ENCODE measurements at places on chromosomes 11 and 22.

- no peak for DNase-seq
Observed at GRCh38 chr11:774873-775592, 2.3 kb downstream of the GATD1 start.

DNA sequence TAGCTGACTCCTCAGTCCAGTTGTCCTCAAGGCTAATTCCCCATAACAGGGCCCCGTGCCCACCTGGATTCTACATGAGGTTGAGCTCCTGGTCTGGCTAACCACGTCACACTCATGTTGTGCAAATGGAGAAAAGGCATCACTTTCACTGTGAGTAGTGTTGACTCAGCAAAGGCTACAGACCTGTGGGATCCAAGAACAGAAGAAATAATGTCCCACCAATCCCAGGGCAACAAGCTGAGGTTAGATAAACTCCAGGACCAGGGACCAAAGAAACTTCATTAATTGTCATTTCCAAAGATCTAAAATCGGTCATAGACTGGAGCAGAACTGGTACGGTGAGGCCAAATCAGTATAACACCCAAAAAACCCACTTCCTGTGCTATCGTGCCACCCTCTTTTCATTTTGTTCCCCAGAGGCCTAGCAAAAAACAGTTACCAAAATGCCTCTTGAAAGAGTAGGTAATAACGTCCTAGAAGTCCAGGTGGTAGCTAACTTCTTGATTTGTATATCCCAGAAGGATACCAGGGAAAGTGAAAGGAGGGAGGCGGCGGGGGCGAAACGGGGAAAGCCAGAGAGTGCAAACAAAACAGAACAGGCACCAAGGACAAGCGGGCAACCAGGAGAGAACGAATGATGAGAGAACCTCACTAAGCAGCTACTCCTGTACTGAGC lies 1.4 kb downstream of the PCSK7 start:
- DNase-seq = no peak

GRCh38 chr11:64848826-64849597 lies 4.6 kb upstream of the CDC42BPG start:
- DNase-seq = no peak

DNA sequence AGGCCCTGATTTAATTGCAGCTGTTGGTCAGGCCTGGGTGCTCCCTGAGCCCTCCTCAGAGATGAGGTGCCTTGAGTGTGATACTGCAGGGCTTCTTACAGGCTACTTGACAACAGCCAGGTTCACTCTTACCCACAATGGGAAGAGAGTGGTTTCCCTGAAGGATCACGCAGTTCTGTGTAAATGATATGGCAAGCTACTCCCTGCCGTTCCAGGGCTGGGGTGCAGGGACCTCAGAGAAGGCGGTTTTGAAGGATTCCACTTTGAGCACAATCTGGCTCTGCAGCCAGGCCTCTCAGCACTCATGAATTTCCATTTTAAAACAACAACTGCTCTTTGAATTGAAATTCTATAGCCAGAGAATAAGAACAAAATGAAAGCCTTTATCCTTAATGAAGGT lies 92.9 kb downstream of the SLC17A6 start:
- no peak for DNase-seq

DNA sequence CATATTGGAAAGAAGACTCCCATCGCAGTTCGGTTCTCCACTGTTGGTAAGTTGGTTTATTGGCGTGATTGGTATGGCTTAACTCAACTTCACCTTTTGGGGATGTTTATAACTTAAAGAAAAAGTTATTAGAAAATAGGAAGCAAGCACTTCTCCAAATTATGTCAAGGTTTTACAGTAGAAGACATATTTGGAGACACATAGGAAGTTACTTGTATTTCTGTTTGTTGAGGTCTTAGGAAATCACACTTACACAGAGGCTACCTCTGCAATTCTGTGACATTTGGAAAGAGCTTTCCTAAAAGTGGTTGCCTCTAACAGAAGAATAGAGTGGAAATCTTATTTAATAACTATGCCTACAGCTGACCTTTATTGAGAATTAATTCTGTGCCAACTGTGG lies 12.3 kb downstream of the CAT start:
- no peak for DNase-seq

GRCh38 chr11:12762696-12763324 lies 88.6 kb downstream of the TEAD1 start:
- no peak for DNase-seq

- no peak for DNase-seq
Observed at GRCh38 chr11:18005376-18006129, 7.3 kb downstream of the SERGEF start.

DNA sequence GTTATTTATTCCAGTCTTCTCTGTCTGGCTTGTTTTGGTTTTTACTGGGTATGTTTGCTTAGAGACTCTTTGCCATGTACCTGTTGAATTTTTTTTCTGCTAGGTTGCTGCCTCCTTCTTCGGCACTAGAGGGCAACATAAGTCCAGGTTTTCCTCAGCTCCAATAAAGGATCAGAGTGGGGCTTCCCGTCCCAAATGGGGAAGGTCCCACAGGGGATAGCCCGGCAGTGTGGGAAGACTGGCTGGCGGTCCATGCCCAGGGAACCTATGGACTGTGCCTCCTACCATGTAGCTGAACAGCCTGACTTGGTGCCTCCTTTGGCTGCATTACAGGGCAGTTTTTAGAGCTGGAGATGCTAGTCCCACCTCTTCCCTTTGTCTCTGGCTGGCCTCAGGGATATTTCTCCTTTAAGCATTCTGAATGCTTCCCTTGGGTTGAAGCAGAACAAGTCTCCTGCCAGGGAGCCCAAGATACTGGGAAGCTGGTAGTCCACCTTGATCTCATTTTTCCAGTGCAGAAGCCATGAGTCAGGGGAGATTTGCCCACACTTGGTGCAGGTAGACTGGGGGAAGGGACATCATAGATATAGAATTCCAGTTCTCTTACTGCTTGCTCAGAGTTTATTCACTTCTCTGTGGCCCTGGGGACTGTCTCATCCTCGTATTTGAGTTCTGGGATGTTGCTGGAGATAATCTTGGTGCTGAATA lies 60.2 kb downstream of the BRD1 start:
- peak; percentile 65 for DNase-seq

DNA sequence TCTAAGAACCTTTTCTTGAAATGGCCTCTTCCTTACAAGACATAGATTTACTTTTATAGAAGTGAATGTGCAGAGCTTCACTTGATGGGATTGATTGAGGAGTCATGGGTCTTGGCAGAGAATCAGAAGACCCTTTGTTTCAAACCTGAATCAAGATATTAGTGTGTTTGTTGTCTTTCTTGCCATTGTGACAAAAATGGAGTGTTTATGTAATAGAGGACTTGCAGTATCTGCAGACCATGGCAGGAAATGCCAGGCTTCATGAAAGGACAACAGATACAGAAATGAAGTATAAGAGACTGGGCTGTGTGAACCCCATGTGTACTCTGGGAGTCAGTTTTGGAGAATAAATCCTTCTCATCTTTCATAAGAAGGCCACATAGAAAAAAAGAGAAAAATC lies 72.9 kb upstream of the HORMAD2 start:
- DNase-seq = no peak

GRCh38 chr11:64367931-64368672 lies 9.1 kb downstream of the RPS6KA4 start:
- DNase-seq = no peak

- DNase-seq = peak; percentile 68
Observed at GRCh38 chr22:23591201-23591791, 11.2 kb upstream of the IGLL1 start.

DNA sequence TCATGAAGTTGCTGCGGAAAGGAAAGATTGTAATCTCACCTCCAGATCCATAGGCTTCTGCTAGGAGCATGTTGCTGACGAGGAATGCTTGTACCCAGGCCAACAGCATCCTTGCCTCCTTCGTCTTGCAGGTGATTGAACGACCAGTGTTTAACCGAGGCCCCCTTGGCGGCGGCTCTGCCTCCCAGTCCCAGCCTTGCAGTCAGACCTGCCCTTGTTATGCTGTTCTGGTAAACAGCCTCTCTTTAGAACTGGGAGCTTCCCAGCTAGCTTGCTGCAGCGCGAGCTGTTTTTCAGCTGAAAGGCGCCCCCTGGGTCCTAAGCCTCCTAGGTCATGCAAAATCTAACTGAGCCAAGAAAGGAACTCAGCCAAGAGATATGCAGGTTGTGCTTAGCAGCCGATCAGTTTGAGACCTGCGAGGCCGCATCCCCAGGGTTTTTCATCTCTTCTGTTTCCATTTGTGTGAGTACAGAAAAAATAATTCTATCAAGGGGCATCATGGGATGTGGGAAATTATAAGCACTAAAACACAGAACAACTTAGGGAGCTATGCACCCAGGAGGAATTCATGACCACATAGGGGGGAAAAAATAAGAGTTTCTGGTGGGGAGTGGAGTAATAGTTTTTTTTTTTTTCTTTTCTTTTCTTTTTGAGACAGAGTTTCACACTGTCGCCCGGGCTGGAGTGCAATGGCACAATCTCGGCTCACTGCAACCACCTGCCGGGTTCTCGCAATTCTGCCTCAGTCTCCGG lies at the start of gene PIK3IP1:
Gene PIK3IP1, minus strand, starts transcription at position 253 of the 754 bp plus-strand sequence. Its CDS starts 144 bp downstream, at position 109.
- peak; percentile 66 for DNase-seq

- DNase-seq = no peak
Observed at GRCh38 chr11:69308491-69308911, 14.5 kb downstream of the MYEOV start.

DNA sequence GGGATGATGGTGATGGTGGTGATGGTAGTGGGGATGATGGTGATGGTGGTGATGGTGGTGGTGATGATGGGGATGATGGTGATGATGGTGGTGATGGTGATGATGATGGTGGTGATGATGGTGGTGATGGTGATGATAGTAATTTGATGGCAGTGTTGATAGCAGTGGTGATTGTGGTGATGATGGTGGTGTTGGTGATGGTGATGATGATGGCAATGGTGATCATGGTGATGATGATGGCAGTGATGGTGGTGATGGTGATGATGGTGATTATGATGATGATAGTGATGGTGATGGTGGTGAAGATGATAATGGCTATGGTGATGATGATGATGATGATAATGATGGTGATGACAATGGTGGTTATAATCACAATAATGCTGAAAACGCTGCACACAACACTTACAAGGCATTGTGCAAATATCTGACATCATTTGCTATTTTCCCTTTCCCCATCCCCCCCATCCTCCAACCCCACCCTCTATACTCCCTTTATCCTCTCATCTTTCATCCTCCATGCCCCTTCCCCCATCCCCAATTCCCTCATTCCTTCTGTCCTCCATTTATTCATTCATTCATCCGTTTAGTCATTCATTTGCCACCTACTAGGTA lies 230.1 kb downstream of the BRD1 start:
- no peak for DNase-seq

GRCh38 chr11:44399968-44400367 lies 90.0 kb upstream of the ALX4 start:
- no peak for DNase-seq

DNA sequence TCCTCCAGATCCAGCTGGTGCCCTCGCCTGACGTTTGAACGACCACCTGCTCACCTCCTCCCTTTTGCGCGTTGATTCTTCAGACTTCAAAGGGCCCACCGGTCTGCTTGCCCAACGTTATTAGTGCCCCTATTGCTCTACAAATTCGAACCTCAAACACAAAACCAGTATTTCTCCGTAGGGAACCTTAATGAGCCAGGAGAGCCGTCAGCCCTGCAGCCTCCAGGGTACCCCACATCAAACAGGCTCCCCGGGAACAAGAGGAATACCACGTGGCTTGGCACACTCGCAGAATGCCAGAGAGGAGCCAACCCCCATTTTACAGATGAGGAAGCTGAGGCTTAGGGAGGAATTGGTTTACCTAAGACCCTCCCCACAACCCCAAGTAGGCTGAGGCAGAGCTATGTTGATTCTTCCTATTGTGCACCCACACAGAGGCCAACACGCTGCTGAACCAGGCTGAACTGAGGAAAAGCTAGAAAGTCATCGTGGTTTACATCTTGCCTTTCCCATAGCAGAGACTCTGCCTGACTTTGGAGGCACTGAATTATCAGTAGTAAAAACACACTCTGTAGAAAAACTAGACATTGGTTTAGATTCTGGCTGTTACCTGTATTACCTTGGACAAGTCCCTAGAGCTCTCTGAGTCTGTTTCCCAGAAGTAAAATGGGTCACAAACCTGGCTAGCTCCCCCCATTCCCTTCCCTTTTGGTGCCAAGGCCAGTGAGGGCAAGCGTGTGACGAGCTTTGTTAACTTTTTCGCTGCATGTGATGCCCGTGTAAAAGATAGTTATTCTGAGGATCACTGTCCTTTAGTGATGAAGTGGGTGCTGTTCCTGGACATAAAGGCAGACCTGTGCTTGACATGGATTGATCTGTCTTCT lies 764 bp downstream of the TKFC start:
- DNase-seq = peak; percentile 5

- DNase-seq = no peak
Observed at GRCh38 chr11:15987046-15987445, 369.3 kb downstream of the SOX6 start.

- DNase-seq = no peak
Observed at GRCh38 chr11:61270354-61271076, 24.6 kb downstream of the VWCE start.

DNA sequence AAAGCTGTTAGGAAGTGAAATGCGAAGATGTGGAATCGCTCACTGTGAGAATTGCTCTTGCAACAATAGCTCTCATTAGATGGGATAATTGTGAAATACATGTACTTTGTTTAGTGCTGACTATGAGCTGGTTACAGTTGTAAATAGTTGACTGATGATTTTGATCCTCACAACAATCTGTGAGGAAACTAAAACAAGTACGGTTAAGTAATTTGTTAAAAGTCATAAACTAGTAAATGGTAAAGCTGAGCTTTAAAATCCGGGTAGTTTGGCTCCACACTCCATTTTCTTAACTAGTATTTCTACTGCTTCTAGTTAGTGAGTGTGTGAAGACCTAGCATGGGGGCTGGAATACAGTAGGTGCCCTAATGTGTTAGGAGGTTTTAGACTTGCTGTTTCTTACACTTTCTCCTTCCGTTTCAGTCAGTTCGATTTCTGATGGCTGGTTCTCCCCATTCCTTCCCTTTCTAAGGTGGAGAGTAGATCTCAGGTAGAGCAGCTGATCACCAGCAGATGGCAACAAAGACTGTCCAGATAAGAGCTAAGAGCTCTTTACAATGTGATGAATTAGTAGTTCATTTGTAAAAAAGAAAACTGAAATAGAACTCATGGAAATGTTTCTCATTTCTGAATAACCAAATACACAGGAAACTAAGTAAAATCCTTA lies 16.3 kb upstream of the CYP2R1 start:
- DNase-seq = peak; percentile 31

GRCh38 chr11:102473543-102473942 lies 21.0 kb upstream of the TMEM123 start:
- no peak for DNase-seq

- DNase-seq = no peak
Observed at GRCh38 chr22:29842740-29843139, 4.7 kb upstream of the ASCC2 start.
